ACHN (cell line): ENCODE measurements at places on chromosomes 4 and X.

- no peak for DNase-seq
These were observed 2.7 kb downstream of the EXOC1L start for GRCh38 chr4:55822329-55822728.

DNA sequence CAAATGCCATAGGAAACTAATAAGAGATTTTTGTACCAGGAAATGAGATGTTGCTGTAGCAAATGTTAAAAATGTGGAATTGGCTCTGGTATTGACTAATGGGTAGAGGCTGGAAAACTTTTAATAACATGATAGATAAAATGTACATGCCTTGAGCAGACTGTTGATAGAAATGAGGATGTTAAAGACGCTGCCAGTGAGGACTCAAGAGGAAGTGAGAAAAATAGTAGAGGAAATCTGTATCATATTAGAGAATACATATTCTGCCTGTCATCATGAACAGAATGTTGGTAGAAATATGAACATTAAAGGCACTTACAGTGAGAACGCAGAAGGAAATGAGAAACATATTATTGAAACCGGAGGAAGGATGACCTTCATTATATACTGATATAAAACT lies 577.2 kb upstream of the HTR2C start:
- DNase-seq, result no peak

DNA sequence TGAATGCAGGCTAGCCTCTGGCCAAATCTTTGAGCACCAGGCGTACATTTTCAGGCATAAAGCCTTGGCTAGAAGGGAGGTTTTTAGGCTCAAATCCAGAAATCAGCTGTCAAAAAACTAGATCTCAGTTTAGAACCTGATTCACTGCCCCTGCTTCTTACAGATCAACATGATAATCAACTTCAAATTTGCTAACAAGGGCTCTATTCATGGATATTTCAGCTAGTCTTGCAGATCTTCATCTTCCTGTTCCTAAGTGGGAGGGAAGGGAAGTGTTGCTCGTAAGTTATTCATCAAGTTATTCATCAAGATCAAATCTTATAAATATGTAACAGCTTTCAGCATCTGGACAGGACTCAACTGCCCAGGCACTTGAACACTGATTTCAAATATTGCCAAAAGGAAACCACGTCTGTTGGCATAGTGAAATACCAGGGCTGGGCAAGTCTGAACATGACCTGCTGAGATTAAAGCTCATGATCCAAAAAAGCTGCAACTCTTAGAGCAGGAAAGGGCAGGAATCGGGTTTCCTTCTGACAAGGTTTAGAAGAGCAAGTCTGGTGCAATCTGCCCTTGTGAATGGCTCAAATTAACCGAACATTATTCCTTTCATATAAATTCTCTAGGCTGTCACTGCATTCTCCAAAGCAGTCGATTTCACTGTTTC lies 200.3 kb downstream of the PDGFC start:
- peak; percentile 87 for DNase-seq

DNA sequence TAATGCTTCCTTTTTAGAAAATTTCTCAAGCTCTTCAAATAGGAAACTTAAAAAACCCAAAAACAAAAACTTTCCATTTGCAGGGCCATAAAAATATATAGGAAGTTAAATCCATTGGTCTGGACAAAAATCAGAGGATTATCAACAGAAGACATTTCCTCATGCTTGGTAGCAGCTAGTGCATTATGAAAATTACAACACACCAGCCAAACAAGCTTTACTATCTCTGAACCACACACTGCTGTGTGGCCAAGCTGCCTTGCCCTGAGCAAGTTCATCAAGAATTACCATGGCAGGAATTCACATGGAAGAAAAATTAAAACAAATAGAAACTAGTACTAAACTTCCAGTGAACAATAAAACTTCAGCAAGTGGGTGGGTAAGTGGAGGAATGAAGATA lies 3.6 kb downstream of the USP46 start:
- DNase-seq, result no peak

DNA sequence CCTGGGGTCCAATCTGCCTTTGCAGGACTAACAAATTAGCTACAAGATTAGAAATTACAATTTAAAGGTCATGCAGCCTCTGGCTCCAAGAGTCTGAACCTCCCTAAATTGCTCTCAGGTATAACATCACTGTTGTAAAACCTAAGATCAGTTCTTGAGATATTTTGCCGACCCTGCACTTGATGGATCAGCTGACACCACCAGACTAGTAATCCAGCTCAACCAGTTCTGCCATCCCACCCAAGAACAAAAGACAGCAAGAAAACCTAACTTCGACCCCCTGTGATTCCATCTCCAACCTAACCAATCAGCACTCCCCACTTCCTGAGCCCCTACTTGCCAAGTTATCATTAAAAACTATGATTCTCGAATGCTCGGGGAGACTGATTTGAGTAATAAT lies 323.0 kb upstream of the BOD1L1 start:
- no peak for DNase-seq

DNA sequence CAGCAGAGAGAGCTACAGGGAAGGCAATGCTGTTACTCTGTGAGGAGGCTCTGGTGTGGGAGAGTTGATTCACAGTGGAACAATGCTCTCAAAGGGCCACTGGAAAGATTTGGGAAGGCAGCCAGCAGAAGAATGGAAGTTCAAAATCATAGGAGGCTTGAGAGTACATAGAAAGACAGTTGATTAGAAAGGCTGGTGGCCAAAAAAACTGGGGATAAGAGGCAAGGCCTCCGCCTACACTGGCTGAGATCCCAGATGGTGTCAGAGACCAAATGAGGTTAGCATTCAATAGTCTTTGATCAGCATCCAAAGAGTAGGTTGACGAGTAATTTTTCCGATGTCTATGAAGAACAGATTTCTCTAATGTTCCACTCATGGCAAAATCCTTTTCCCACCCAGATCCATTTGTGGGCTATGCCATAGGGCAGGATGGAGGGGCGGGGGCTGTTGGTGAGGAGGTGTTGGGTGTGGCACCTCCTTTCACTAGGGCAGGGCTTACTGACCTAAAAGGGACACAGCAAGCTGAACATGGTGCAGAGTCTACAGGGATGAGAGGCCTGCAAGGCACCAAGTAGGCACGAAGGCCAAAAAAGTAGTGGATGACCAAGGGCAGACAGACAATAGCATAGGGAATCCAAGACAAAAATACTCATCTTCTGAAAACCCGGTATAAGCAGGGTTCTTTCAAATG lies 15.1 kb downstream of the TEC start:
- DNase-seq, result peak; percentile 42

DNA sequence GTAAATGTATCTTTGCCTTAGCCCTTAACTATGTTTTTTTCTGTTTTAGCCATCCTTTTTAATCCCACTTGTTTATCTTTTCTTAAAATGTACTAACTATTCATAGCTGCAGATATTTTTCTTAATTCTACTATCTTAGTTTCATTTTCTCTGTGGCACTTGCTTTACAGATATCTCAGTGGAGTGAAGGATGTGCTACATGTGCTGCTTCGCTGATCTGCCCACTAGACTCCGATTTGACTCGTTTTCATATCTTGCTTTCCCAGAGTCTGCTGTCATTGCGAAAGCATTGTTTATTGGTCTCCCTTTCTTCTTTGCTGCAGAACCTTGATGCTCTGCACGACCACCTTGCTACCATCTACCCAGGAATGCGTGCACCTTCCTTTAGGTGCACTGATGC lies 30.6 kb downstream of the GUCY1B1 start:
- DNase-seq, result no peak

DNA sequence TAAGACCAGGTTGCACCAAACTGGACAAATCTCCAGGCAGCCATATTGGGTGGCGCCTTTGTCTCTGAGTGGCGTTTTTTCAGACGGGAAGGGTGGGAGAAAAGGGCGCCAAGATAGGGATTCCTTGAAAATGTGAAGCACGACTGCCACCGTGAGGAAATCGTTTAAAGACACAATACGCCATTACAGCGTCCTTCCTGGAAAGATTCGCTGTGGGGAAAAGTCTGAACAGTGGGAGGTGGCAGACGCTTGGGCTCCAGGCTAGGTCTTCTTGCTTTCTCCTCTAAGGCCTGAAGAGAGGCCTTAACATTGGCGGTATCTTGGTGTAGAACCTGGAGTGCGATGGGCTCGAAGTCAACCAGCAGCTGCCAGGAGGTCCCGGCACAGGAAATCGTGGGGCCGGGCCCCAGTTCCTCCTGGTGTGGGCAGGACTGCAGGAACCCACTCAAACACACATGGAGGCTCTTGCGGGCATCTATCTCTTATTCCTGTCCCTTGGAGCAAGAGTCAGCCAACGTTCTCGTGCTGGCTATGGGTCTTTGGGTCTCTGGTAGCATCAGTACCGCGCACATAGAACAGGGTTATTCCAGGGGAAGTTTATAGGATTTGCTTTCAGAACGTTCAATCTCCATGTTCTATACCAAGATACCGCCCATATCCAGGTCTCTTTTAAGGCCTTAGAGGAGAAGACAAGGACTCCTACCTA lies 208.8 kb downstream of the OR13H1 start:
- DNase-seq, result no peak

- peak; percentile 52 for DNase-seq
These were observed 5.3 kb downstream of the APOO start for GRCh38 chrX:23902419-23902818.

GRCh38 chr4:112910109-112910736 lies 139.2 kb upstream of the ANK2 start:
- DNase-seq, result no peak

GRCh38 chrX:132169554-132169953 lies 41.7 kb upstream of the FRMD7 start:
- DNase-seq, result no peak

DNA sequence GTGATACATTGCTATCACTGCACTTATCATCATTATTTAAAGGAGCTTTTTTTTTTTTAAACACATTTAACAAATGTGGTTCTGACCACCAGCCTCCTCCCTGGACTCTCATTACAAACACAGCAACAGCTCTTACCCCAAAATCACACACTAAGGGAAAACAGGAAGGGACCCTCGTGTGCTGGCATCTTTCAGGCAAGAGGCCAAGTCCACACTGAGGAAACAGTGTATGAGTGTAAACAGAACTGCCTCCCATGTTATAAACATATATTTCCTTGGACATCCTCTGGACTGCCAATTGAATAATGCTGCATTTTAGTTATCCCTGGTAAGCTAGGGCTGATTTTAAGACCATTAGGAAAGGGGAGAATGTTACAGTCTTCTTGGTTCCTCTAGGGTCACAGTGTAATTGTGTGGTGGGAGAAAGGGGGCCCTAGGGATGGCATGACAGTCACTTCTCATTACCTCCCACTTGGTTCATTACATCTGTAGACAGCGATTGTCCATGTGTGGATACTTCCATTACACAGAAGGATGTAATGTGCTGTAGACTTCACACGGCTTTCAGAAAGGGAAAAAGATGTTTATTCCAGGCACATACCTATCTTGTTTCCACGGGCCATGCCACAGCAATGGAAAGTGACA lies 244.6 kb upstream of the TET2 start:
- no peak for DNase-seq

GRCh38 chrX:109635146-109635545 lies 10.2 kb upstream of the KCNE5 start:
- peak; percentile 13 for DNase-seq

- DNase-seq, result no peak
These were observed 67.9 kb downstream of the GAB1 start for GRCh38 chr4:143404555-143404954.

DNA sequence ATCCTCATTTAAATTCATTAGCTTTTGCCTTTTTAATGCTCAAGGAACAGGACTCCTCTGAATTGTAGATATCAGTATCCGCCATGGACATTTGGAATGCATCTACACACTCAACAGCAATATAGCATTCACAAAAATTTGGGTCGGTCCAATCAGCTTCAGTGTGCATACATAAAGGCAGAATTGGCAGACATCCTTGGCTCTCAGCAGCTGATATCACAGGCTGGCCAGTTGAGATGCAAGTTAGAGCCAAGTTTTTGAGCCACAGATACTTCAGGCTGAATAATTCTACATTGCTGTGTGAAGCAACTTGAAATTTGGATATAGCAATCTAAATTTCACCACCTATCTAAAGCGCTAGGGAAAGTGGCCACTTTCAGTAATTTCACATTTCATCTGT lies 821.1 kb downstream of the PCDH19 start:
- DNase-seq, result no peak

DNA sequence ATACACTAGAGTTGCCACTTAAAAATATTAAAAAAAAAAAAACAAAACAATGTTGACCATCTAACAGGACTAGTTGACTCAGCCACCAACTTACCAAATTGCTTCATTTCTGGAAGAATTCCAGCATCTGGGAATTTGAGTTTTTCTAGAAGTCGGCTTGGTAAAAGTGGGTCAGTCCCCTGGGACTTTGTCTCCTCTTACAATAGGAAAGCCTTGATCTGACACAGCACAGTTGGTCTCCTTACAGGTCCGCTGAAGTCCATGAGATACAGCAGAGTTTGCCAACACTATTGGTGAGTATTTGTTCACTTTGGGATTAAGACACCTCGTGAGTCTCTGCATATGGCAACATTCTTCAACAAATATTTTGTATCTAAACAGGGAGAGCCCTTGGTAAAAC lies 18.2 kb upstream of the DDIT4L start:
- no peak for DNase-seq

- DNase-seq, result peak; percentile 4
These were observed 34.9 kb downstream of the GYG2 start for GRCh38 chrX:2863646-2864045.

GRCh38 chr4:119788349-119789266 lies 160.0 kb upstream of the PDE5A start:
- DNase-seq, result no peak

GRCh38 chr4:26127851-26128337 lies 192.9 kb upstream of the RBPJ start:
- DNase-seq, result no peak

DNA sequence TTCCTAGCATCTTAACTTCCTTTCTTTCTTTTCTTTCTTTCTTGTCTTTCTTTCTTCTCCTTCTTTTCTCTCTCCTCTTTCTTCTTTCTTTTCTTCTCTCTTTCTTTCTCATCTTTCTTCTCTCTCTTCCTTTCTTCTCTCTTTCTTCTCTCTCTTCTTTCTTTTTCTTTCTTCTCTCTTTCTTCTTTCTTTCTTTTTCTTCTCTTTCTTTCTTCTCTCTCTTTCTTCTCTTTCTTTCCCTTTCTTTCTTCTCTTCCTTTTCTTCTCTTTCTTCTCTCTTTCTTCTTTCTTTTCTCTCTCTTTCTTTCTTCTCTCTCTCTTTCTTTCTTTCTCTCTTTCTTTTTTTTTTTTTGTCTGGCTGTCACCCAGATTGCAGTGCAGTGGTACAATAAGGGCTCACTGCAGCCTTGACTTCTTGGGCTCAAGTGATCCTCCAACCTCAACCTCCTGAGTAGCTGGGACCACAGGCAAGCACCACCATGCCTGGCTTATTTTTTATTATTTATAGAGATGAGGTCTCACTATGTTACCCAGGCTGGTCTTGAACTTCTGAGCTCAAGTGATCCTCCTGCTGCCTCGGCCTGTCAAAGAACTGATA lies 17.5 kb downstream of the NMU start:
- DNase-seq, result no peak

DNA sequence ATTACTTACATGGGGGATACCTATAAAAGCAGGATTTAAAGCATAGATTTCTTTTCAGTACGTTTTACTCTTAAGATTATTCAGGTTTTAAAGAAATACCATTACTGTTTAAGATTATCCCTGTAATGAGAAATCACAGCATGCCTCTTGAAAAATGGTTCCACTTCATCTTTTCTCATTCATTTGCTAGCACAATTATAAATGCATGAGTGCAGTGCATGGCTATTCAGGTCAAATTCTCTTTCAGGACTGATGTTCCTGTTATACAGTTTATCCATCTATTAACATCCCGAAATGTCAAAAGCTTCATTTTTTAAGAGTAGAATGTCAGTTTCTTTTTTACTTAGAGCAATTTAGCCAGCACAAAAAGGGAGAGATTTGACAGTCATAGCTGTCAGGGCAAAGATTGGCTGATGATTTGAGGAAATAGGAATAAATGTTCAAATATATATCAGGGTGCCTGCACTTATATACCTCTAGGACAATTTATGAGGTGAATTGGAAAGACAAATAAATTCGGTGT lies 135.2 kb downstream of the ADGRL3 start:
- DNase-seq, result no peak
